NCI-H2081 (cell line): ENCODE measurements at places on chromosomes 11 and 22.
A peak's percentile ranks its signal among the peaks of the same experiment; 100 is the strongest.

DNA sequence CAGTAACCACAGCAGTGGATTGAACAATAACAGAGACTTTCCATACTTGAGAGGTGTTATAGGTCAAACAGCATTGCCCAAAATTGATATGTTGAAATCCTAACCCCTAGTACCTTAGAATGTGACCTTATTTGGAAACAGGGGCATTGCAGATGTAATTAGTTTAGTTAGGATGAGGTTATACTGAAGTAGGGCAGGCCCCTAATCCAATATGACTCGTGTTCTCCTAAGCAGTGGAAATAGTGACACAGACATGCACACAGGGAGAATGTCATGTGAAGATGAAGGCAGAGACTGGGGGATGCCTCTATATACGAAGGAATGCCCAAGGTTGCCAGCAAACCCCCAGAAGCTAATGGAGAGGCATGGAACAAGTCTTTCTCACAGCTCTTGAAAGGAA, 270.5 kb downstream of the TENM4 start:
- no peak for DNase-seq

DNA sequence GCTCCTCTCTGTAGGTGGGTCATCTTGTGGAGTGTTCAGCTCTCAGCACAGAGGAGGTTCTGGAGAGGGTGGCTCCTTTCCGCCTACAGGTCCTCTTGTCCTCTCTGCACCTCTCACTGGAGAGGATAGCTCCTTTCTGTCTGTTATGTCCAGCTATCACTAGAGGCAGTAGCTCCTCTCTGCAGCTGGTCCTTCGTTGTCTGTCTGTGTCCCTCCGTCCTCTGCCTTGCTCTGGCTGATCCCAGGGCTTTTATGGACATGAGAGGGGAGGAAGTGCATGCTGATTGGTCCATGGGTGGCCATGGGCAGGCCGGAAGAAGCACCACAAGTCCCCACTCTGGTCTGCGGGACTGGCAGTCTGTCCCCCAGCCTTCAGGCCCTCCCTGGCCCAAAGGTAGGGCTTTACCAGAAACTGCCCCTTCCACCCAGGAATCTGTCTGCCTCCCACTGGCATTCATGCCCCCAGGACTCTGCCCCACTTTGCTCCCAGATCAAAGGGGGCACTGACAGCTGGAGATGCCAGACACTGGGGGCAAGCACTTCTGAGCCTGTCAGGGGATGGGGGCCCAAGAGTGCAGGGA, 38.6 kb upstream of the CALCB start:
- DNase-seq = no peak

DNA sequence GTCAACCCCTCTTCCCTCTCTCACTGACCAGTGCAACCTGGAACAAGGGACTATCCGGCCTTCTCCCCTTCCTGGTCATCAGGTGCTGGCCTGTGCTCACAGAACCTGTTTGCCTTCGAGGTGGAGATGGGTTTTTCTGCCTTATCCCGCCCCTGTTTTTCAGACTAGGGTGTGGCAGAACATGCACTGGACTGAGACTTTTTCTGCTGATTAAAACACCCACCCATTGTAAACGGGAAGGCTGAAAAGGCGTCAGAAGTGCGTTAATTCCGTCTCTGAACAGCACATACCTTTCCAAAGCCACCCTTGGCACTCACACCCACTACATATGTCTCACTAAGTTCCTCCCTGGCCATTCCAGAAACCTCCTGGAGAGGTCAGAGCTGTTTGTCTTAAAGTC, 4.4 kb upstream of the B3GNT6 start:
- DNase-seq = no peak

DNA sequence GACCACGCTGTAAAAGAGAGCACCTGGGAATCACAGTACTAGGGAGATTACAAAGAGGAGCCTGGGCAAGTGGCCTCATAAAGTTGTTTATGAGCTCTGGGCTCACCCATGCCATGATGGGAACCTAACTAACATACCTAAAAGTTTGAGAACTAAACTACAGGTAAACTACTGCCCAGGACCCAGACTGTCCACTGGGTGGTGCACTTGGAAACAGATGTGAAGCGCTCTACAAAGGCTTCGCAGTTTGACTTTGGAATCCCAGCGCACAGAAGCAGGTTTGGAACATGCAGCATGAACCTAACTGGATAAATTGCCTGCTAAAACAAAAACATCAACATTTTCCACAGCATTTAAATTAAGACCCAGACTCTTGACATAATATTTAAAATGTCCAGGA, 418.6 kb downstream of the FAM181B start:
- DNase-seq = no peak

DNA sequence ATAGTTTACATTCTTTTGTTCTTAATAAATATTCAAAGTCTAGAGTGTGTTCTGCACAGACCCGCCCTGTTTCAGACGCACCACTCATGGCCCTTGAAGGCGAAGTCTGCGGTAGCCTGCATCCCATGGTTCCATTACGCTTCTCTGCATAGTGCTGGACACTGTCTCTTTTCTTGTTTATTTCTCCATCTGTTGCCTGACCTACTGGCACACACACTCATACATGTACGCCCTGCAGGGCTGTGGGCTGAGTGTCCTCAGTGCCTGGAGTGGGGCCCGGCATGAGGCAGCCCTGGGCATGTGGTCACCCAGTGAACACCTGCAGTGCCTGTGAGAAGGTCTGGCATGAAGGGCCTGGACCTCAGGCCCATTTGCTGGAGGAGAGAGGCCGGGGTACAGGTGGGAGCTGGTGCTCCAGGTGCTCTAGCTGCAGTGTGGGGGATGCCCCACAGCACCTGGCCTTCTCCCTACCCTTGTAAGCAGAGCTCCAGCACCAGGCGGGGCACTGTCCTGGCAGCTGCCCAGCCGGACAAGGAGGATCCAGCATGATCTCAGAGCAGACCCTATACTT, 404.1 kb downstream of the TBC1D22A start:
- no peak for DNase-seq

GRCh38 chr11:134764367-134764766, 352.3 kb upstream of the B3GAT1 start:
- no peak for DNase-seq

GRCh38 chr11:10891151-10891720, 33.4 kb upstream of the ZBED5 start:
- no peak for DNase-seq

- no peak for DNase-seq
Measured at GRCh38 chr11:126589492-126589803, 234.0 kb downstream of the ST3GAL4 start.

- DNase-seq = no peak
Measured at GRCh38 chr11:75341612-75342011, 9.8 kb downstream of the ARRB1 start.

DNA sequence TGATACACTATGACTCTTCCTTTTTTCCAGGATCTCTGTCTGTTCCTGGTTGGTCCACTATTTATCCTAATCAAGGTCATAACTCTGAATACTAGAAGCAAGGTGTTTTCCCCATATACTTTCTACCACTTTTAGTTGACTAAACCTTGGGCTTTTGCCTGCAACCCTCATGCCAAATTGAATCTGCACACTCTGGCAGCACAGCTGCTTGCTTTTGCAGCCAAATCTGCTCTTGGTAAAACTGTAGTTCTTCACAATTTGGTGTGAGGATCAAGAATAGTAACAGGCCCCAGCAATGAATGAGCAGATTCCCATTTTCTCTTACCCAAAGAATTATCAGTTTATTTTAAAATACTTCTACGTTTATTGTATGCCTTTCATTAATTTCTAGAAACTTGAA, 586.5 kb upstream of the CNTN5 start:
- no peak for DNase-seq

- no peak for DNase-seq
Measured at GRCh38 chr11:89235083-89235482, 57.4 kb downstream of the TYR start.

DNA sequence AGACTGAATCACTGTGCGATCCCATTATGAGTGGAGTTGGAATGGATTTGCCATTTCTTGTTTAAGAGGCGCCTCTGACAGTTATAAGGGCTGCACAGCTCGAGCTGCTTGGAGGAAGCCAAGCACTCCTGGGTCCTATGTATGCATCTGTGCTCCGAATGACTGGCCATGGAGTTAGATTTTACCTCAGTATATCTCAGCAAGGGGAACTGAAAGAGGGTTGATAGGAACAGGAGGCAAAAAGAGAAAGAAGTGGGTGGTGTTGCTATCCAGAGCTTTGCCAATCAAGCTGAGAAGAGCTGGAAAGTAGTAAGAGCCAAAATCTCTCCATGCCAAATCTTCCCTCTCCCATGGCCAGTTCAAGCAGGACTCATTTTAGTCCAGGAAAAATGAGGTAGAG, 632.0 kb upstream of the KIRREL3 start:
- no peak for DNase-seq

DNA sequence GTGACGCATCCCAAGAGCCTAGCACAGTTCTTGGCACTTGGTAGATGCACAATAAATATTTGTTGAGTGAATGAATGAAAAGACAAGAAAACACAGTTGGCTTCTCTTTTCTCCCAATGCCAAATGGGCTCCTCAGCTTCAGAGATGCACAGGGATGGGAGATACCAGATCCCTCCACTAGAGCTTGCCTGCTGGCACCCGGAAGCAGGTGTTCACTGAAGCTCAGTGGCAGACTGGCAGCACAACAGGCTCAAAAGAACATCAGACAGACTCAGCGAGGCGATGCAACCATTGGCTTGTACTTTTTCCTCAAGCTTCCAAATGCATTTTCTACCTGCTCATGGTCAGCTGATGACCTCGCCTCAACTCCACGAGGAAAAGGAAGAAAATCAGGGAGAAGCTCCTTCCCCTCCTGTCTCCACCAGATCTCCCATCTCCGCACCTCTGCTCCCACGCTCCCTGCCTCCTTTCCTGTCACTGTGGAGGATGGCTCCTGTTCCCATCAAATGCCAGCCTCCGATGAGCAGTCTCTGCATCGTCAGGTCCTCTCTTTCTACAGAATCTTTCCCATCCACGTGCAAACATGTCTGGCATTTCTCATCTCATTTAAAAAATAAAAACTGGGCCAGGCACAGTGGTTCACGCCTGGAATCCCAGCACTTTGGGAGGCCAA, 5.8 kb downstream of the RAPSN start:
- DNase-seq = peak; percentile 44

- no peak for DNase-seq
Measured at GRCh38 chr11:63573881-63574855, 11.0 kb upstream of the PLAAT2 start.

DNA sequence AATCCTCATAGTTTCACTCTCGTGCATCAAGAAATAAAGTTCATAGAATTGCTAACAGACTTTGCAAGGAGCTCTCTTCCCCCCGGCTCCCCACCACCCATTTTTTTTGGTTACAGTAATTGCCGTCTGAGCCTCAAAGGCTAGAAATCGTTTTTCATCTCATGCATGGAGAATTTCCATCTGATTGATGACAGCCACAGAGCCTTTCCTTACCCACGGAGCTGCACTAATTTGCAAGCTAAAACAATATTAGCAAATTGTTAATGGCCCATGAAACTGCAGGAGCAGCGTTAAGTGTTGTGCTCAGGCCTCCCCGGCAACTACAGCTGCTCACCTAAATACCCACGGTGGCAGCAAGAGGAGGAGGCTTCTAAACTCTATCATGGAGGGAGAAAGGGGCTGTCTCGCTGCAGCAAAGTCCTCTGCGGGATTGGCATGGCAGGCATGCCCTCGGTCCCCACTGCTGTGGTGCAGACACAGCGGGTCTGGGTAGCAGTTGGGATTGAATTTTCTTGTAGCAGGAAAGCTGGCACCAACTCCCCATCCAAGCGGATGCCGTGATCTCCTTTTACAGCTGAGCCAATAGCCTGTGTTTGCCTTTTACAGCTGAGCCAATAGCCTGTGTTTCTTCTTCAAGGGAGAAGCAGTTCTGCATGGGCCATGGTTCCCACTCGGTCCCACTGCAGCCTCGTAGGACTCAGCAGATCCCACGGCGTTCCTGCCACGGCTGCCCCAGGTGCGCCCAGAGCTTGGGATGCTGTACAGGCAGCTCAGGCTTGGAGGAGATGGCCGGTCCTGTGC, 412.3 kb downstream of the BRD1 start:
- peak; percentile 63 for DNase-seq

DNA sequence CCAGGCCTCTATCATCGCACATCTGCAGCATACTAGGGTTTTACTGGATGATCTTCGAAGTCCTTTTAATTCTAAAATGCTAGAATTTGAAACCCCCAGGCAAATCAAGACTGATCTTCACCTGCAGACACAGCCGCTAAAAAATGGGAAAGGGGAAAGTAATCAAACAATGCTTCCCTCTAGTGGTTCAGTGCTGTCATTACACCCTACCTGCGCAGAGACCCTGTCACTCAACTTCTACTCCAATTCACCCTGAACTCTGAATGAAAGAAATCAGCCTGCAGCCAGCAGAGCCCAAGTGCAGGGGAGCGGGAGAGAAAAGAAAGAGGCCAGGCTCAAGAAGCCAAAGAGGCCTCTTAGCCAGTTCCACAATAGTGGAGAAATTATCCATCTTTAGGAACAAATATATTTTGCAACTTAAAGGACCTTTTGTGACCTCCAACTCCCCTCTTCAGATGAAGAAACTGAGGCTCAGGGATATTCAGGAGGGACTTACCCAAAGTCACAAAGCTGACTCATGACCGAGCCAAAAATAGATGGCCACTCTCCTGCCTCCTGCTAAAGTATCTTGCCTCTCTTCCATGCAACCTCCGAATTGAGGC, 33.0 kb downstream of the SERGEF start:
- DNase-seq = peak; percentile 50

DNA sequence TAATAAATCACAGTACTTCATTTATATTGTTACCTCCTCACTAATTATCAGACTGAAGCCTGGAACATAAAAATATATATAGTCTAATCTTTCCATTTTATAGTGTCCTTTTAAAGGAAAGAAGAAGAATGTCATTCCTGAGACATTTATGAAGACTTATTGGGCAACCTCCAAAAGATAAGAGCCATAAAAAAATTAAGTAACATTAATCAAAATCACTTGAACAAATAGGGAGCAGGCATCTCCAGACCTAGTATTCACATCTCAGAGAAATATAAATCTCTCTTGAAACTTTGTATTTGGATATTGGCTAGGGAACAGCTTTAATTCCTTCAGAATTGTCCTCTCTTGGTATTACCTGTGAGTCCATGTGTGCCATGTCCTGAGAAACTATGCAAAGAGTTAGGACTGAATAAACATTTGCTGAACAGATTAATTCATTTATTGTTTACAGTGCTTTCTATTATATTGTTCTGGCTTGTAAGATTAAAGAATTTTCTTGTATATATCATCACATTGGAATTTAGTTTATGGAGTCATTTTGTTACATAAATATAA, 530.5 kb upstream of the LRRC4C start:
- DNase-seq = no peak

DNA sequence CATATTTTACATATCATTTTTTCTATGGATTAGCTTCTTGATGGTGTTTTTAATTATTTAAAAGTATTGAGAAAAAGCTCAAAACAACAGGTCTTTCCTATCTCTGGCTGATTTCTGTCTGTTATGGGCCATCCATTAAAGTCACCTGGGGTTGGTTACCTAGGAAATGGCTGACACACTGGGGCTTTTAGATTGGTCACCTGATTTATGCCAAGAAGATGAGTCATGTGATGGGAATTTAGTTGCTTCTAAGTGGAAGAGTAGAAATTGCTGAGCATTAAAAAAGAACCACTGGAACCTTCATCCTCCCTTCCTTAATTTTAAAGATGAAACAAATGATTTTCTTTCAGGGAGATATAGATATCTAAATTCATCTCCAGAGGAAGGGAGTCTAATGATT, 48.8 kb upstream of the LARGE1 start:
- no peak for DNase-seq

GRCh38 chr11:104324276-104324675, 160.3 kb upstream of the PDGFD start:
- no peak for DNase-seq
